ENCODE measurements at places on chromosomes 16 and 17.

- DNase-seq = no peak
These were observed 89.5 kb downstream of the MARF1 start for GRCh38 chr16:15553313-15554088.

DNA sequence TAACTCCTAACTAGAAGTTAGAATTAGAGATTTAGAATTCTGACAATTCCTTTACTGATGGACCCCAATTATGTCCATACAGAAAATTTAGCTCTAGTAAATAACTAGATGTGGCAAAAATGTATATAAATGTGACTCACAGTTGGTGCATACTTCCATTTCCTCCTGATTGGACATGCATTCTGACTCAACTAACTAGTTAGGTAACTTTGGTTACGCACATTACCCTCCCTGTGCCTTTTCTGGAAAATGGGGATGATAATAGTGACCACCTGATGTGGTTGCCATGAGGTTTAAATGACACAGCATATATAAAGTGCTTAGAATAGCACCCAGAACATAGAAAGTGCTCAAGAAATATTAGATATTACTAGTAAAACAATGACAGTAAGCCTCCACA is 550.0 kb upstream of the SALL1 start:
- DNase-seq = no peak

DNA sequence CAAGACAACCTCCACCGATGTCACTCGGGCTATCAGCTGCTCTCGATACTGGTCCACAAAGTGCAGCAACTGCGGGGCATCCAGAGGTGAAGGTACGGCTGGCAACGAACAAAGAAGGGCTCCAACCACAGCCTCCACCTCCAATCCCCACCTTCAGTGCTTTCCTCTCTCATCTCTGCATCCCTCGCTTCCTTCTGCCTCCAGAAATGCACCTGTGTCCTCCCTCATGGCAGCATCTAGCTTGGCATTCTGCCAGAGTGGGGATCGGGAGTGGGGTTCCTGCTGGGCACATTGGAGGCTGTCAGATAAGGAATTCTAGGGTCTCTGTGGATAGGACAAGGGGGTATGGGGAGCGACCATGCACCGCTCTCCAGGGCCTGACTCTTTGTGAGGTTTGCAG is 28.6 kb downstream of the MIS12 start:
- no peak for DNase-seq

DNA sequence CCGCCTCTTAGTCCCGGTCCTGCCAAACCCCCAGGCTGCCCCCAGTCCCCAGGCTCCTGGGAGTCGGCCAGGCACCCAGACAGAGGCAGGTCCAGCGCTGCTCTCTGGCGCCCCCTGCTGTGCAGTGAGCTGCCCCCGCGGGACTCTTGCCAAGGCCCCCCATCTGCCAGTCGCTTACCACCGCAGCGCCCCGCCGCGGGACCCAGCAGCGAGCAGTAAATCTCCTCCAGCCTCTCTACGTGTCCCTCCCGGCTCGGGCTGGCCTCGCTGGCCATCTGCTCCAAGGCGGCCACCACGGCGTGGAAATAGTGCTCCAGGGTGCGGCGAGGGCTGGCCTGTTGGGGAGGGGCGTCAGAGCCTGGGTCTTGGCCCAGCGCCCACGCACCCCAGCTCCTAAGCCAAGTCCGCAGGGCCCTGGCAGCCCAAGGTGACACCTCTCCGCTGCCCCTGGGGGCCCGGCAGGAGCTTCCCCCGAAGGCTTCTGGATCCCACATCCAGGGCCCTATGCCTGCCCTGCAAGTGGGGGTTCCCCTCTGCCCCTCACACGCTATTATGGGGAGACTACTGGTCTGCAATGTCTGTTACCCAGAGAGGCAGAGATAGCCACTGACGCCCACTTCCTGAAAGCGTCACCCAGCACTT is 33.7 kb upstream of the MFSD6L start:
- DNase-seq = no peak

DNA sequence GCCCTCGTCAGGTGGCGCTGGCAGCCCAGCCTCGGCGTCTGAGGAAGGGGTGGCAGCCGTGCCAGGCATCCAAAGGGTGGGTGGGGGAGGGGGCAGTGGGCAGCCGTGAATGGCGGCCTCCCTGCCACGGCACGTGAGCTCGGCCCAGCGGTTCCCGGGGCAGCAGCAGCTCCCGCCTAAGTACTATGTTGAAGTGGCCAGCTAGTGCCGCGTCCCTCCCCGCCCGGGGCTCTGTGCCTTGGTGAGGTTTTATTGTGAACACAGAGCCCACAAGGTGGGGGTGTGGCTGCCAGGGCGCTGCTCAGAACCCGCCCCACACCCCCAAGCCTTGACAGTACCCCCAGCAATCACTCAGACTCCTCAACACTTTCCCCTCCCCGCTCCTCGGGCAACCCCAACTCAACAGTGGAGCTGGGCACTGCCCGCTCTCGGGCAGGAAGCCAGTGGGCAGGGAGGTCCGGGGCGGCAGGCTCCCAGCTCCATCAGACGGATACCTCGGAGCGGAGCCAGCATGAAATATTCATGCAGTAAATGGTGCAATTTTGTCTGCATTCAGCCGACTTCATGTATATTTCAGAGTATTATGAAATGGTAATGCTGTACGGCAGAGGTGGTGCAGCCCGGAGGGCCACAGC is 80.4 kb downstream of the ENGASE start:
- no peak for DNase-seq

DNA sequence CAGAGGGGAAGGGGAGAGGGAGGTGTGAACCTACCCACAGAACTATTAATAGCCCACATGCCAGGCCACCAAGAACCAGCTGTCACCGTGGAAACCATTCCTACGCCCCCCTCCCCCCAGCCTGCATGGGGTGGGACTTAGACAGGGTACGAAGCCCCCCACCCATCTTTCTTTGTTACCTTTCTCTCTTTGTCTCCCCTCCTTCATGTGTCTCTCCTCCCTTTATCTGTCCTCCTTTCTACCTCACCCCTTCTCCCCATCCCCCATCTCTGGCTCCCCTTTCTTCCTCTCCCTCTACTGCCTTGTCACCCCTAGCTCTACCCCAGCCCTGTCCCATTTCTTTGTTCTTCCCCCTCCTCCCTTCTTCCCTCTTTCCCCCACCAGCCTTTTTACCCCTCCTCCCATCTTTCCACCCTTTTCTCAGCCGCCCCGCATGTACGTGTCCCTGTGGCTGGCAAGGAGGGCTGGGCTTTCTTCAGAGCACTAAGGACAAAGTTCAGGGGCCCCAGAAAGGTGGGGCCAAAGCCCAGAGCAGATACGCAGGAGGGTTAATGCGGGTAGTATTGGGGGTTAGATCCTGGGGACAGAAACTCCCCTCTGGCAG is 8.0 kb downstream of the THRA start:
- no peak for DNase-seq

DNA sequence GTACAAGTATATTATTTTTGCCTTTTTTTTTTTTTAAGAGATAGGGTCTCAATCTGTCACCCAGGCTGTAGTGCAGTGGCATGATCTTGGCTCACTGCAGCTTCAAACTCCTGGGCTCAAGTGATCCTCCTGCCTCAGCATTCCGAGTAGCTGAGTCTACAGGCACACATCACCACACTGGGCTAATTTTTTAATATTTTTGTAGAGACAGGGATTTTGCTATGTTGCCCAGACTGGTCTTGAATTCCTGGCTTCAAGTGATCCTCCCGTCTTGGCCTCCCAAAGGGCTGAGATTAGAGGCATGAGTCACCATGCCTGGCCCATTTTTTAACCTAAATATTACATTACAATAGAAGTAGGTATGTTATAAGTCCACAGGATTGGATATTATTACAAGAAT is 3.2 kb downstream of the TERB1 start:
- no peak for DNase-seq

DNA sequence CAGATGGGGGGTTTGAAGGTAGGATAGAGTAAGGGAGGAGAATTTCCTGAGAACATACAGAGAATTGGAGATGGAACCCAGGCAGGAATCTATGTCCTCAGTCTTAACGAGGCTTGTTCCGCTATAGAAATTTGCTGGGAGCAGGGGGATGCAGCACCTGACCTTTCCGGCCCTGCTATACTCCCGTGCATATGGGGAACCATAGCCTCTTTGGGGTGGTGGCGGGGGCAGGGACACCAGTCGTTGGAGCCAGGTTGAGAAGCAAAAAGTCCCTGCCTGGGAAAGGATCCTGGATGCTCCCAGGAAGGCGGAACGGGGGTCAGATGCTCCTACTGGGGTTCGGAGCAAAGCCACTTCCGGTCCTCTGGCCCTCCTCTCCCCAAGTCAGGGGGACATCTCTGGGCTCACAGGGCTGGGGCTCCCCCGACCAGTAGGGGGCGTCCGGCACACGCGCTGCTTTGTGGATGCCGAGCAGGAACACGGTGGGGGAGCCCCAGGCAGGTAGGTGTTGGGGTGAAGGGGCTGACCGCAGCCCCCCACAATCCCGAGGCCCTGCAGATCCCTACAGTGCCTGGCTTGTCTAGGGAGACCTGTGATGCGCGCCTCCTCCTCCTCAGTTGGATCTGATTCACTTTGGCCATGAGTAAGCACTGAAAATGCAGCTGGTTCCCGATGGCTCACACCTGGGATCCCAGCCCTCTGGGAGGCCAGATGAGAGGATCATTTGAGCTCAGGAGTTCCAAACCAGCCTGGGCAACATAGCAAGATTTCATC is 15.5 kb upstream of the TFAP4 start:
- peak; percentile 77 for DNase-seq

DNA sequence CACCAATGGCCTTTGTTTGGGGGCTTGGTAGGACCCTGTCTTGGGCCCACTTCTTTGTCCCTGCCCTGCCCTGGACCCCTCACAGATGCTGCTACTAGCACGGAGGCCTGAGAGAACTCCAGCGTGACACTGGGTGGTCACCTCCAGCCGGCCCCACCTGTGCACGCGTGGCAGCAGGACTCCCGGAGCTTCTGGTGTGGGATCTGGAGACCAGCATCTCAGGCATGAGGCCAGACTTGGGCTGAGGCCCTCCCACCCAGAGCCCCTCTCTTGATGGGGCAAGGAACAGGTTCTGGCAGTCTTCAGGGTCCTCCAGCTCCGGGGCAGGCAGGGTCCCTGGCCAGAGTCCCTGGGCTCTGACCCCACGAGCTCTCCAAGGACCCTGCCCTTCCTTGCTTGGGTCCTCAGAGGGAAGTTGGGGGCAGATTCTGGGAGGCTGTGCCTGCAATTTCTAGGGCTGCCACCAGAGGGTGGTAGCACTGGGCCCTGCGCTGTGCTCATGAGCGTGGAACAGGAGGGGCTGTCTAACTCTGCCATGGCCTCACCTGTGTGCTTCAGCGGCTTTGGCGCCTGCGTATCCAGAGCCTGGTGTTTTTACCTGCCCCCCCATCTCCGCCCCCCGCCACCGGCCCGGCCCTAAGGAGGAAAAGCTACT is 3.1 kb upstream of the BAIAP3 start:
- DNase-seq = no peak

GRCh38 chr16:85718682-85719081 is 29.9 kb upstream of the GINS2 start:
- DNase-seq = no peak

DNA sequence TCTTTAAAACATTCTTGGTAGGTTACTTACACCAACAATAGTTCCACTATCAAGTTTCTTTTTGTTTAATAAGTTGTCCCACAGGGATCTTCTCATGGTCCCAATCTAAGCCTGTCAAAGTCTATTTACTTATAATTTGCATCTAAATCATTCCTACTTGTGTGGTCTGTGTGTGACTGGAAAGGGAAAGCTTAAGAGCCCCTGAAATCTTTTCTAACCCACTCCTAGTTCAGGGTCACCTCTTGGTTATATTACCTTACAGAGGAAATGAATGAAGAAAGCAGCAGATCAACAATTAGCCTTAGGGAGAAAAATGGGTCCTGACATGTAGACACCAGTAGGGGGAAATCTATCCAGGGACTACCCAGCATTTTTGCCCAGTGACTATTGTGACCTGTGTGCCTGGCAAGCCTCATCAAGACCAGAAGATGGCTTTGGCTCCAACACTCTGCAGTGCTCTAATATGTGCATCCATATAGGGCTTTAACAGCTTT is 110.4 kb upstream of the HAS3 start:
- DNase-seq = no peak

- no peak for DNase-seq
These were observed 56.3 kb downstream of the CREBBP start for GRCh38 chr16:3824121-3824795.

DNA sequence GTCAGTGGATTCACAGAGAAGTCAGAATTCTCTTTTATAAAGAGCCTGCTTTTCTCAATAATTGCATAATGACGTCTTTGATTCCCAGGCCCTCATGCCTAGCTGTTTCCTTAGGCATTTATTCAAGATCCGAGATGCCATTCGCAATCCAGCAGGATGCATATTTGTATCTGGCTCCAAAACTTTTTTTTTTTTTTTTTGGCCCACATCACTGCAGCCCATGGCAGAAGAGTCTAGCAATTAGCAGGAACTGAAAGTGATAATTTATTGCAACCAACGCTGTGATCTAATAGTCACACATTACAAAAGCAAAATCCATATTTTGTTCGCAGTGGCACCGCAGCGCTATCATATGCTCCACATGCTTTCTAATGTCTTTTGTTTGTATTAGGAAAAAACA is 503.4 kb downstream of the MAF start:
- DNase-seq = no peak

DNA sequence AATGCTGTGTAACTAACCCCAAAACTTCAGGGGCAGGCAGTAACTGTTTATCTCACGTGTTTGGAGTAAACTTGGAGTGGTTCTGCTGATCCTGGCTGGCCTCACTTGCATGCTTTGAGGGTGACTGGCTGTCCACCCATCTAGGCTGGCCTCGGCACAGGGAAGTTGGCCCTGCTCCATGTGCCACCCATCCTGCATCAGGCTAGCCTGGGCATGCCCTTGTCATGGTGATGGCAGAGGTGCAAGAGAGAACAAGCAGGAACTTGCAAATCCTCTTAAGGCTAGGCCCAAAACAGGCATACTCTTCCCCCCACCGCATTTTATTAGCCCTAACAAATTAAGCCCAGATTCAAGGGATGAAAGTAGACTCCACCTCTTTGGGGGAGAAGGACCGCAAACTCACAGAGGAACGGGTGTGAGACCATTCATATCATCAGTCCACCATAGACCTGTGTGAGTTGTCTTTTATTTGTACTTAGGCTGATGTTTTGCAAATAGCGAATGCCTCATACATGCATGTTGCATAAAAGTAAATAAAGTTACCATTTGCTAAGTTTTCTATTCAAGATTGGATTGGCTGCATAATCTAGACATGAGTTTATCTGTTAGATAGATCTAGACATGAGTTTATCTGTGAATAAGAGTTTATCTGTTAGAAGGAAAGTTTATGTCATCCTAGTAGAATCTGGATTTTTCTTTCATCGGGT is 221.0 kb downstream of the CCDC182 start:
- DNase-seq = no peak

DNA sequence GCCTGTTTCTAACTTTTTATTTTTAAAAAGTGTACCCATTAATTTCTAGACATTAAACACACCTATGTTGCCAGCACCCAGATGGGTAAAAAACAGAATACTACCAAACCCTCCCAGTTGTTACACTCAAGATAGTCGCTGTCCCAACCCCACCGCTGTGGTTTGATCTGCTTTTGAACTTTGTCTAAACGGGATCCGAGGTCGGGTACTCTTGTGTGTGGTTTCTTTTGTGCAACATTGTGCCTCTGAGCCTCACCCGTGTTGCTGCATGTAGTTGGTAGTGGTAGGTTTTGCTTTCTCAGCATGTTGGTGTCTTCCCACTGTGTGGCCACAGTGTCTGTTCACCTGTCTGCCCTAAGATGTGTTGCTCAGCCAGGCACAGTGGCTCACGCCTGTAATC is 4.3 kb downstream of the KLHL36 start:
- DNase-seq = peak; percentile 37

Data from CD4-positive, alpha-beta T cell treated with Interferon alpha-2 for 1 hour (primary cell).